Activated effector memory CD4-positive, alpha-beta T cell treated with Interleukin-2 at 50 U/mL for 16 hours (primary cell): ENCODE measurements at places on chromosomes 13 and 19.

GRCh38 chr19:52679598-52679997, 41.4 kb upstream of the ZNF83 start:
- no peak for DNase-seq

- DNase-seq: peak; percentile 41
Observed at GRCh38 chr19:1189419-1189818, 15.4 kb upstream of the SBNO2 start.

DNA sequence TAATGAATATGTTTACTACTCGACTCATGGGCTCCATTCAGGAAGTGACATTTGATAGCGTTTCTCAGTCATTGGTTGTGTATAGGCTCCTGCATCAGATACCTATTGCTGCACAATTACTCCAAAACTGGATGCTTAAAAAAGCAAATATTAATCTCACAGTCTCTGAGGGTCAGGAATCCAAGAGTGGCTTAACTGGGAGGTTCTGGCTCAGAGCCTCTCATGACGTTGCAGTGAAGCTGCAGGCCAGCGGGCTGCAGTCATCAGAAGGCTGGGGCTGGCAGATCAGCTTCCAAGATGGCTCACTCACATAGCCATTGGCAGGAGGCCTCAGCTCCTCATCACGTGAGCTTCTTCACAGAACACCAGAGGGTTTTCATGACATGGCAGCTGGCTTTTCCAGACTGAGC, 525.1 kb upstream of the NBEA start:
- no peak for DNase-seq

DNA sequence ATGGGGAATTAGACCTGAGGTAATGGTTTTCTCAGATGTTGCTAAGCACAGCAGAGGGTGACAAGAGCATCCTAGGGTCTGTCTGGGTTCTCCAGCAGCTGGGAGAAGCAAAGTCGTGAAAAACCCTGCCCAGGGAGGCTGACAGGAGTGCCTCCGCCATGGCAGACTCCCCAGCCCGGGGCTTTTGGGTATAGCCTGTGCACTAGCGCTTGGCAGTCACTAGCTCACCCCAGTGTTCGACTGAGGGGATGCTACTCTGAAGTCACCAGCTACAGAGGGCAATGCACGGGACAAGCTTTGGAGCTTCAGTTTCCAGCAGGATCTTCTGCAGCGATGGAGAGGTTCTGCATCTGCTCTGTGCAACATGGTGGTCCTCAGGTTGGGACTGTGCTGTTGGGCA, 87.5 kb downstream of the ING1 start:
- DNase-seq: no peak

DNA sequence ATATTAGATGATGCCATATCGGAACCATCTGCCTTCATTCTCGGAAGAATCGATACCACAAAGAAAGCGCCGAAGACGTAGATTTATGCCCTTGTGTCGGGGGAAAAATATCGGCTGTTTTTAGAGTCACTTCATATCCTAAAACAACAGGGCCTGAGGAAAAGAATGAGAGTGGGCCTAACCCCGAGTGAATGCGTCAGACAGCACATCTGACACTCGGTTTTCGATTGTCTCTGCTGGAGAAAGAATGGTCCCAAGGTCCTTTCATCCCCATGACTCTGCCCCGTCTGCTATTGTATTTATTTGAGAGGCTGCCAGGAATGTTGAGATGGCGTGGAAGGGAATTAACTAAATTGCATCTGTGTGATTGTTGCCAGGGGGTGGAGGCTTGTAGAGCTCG, 46.1 kb downstream of the CHST8 start:
- no peak for DNase-seq

DNA sequence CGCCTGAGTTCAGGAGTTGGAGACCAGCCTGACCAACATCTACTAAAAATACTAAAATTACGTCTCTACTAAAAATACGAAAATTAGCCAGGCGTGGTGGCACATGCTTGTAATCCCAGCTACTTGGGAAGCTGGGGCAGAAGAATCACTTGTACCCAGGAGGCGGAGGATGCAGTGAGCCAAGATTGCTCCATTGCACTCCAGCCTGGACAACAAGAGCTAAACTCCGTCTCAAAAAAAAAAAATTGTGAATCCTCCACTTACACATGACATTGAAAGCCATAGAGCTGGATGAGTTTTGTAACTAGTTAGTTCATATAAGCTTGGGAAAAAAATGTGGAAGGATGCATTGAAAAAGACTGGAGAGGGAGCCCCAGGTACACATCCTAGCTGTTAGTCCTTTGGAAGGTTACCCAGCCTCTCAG, 452 bp upstream of the PSMD8 start:
- DNase-seq: no peak

DNA sequence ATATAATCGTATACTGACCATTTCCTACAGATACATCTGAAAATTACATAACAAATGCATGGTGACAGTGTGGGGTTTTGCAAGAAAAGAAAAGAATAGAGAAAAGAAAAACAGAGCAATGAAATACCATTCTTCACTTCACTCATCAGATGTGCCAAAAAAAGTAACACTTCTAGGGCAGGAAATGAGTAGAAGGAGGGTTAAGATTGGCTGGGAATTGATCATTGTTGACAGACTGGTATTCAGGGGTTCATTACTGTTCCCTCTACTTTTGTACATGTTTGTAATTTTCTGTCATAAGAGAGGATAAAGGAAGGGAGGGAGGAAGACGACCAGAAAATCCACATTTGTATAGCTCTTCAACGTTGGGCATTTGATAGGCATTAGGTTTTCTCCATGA, 31.5 kb downstream of the ABCC4 start:
- no peak for DNase-seq

DNA sequence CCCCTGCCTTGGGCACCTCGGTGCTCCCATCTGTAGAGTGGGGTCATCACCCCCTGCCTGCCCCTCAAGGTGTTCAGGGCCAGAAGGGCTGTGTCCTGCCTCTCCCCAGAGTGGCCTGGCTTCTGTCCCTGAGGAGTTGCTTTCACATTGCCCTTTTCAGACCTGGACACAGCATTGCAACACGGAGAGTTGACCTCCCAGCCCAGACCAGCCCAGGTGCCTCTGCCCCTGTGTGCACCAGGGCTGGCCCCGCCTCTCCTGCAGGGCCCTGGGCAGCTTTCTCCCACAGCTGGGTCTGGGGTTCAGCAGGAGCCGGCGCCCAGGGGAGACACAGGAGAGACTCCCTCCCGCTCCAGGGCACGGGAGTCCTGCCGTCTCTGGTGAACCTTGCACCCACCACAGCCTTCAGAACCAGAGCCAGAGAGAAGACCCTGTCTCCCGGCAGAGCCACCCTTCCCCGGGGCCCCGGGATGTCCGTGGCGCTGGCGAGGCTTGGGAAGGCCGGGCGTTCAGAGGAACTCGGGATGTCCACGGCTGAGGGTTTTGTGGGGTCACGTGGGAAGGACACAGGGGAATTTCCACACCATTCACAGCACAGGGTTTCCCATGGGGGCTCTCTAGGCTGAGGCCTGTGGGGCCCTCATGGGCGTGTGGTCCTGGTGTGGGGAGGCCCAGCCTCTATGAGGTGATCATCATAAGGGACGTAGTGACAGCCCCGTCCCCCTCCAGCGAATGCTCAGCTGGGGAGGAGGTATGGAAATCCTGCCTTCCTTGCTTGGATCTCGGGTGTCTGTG, 23.2 kb downstream of the C13orf46 start:
- DNase-seq: no peak

GRCh38 chr19:18659281-18660050, 22.6 kb downstream of the KLHL26 start:
- DNase-seq: no peak
